ENCODE measurements at places on chromosomes 4 and X.
A peak's percentile ranks its signal among the peaks of the same experiment; 100 is the strongest.

- no peaks in the 10 kb centered on the region for H3K4me1 ChIP-seq
- no peak overlapping the region for H3K4me3 ChIP-seq
- no peaks in the 10 kb centered on the region for H3K27me3 ChIP-seq
- H3K36me3 ChIP-seq, result no peaks in the 10 kb centered on the region
- no peak overlapping the region for H3K27ac ChIP-seq
These were observed 65.0 kb upstream of the MAGEB2 start for GRCh38 chrX:30150196-30150895.

- H3K36me3 ChIP-seq, result no peaks in the 10 kb centered on the region
- H3K27ac ChIP-seq, result peak overlapping the region; percentile 92
- H3K27me3 ChIP-seq, result no peaks in the 10 kb centered on the region
- no peak for DNase-seq
- peak overlapping the region; percentile 81 for H3K4me3 ChIP-seq
These were observed 775 bp upstream of the YIPF6 start for GRCh38 chrX:68498044-68498507.

GRCh38 chr4:1472148-1472797, 66.0 kb upstream of the NKX1-1 start:
- H3K27ac ChIP-seq, result no peak overlapping the region
- no peak overlapping the region for H3K4me3 ChIP-seq
- no peaks in the 10 kb centered on the region for H3K4me1 ChIP-seq
- H3K36me3 ChIP-seq, result no peaks in the 10 kb centered on the region
- no peak for DNase-seq
- no peaks in the 10 kb centered on the region for H3K27me3 ChIP-seq

DNA sequence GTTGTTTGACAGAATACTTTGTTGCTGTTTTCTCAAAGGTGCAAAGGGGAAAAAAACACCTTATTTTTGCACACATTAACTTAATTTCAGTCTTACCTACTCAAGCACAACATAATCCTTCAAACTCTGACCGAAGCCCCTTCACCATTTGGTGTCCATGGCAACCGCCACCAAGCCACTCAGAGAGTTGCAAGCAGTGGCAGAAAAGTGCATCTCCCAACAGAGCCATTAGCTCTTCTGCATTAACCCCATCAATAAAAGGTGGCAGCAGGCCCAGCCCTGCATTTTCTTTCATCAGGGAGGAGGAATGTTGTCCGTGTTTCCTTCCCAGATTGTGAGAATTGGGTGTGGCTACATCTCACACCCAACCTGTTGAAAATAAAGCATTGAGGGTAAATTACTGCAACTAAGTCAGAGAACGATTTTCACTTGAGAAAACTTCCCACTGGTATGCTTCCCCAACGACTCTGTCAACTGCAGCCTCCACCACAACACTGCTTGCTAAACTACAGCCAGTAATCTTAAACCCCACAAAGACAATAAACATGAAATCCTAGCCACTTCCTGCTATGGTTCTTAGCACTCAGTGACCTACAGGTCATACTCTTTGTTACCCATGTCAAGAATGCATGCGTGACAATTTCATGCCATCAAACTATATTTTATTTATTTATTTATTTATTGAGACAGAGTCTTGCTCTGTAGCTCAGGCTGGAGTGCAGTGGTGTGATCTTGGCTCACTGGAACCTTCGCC, 154.0 kb downstream of the GRIA3 start:
- H3K36me3 ChIP-seq, result no peaks in the 10 kb centered on the region
- DNase-seq, result no peak
- no peak overlapping the region for H3K27ac ChIP-seq
- no peaks in the 10 kb centered on the region for H3K4me1 ChIP-seq

GRCh38 chrX:137915466-137915865, 349.5 kb downstream of the ZIC3 start:
- no peaks in the 10 kb centered on the region for H3K27me3 ChIP-seq
- H3K4me3 ChIP-seq, result no peak overlapping the region
- H3K36me3 ChIP-seq, result no peaks in the 10 kb centered on the region
- no peaks in the 10 kb centered on the region for H3K4me1 ChIP-seq
- DNase-seq, result no peak

DNA sequence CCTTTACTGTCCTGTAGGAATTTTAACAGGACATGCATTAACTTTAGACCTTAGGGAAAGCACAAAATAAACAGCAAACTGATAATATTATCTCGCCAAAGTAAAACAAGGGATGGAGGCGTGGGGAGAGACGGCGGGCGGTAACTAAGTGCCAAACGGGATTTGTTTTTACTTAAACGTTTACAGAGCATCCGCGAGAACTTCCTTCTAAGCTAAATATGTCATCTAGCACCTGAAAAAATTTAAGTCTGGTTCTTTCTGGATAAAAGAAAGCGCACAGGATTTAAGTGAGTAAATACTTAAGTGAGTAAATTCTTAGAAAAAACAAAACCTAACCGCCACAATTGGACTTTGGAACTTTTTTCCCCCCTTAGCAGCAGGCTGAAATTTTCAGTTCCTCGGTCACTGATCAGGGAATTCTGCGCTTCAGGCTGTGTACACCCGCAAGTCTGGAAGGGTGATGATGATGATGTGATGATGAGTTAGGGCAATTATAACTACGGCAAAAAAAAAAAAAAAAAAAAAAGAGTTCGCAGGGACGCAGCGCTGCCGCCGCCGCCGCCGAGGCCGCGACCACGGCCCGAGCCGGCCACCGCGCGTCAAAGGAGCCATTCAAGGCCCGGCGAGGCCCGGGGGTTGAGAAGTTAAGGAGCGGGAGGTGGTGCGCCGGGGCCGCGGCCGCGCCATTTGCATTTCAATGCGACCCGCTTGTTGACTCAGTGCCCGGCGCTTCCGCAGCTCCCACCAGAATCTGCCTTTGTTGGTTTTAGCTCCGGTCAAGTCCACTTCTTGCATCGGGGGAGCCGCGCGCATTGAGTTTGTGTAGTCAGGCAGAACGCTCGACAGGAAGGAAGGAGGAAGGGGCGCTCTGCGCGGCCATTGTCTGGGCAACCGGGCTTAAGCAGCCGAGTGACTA, 108.8 kb downstream of the SPRY1 start:
- no peak overlapping the region for H3K4me3 ChIP-seq
- no peaks in the 10 kb centered on the region for H3K36me3 ChIP-seq

- H3K27ac ChIP-seq, result no peak overlapping the region
- H3K4me1 ChIP-seq, result no peaks in the 10 kb centered on the region
- H3K36me3 ChIP-seq, result no peaks in the 10 kb centered on the region
- no peak overlapping the region for H3K4me3 ChIP-seq
- no peaks in the 10 kb centered on the region for H3K27me3 ChIP-seq
These were observed 54.3 kb downstream of the SLIT2 start for GRCh38 chr4:20305976-20306375.

- no peaks in the 10 kb centered on the region for H3K36me3 ChIP-seq
- H3K27me3 ChIP-seq, result no peaks in the 10 kb centered on the region
- H3K4me3 ChIP-seq, result no peak overlapping the region
- no peak overlapping the region for H3K27ac ChIP-seq
- DNase-seq, result no peak
These were observed 902 bp upstream of the FGD1 start for GRCh38 chrX:54496936-54497335.

DNA sequence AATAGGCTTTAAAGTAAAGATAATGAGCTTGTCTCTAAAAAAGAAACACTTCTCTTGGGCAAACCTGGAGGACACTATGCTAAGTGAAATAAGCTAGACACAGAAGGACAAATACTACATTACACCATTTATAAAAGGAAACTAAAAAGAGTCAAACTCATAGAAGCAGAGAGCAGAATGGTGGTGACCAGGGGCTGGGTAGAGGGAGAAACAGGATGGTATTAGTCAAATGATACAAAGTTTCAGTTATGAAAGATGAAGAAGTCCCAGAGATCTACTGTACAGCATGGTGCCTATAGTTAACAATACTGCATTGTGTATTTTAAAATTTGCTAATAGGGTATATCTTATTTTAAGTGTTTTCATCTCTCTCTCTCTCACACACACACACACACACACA, 28.5 kb downstream of the ACSL4 start:
- H3K4me3 ChIP-seq, result no peak overlapping the region
- H3K27me3 ChIP-seq, result no peaks in the 10 kb centered on the region
- DNase-seq, result no peak
- H3K36me3 ChIP-seq, result no peaks in the 10 kb centered on the region

DNA sequence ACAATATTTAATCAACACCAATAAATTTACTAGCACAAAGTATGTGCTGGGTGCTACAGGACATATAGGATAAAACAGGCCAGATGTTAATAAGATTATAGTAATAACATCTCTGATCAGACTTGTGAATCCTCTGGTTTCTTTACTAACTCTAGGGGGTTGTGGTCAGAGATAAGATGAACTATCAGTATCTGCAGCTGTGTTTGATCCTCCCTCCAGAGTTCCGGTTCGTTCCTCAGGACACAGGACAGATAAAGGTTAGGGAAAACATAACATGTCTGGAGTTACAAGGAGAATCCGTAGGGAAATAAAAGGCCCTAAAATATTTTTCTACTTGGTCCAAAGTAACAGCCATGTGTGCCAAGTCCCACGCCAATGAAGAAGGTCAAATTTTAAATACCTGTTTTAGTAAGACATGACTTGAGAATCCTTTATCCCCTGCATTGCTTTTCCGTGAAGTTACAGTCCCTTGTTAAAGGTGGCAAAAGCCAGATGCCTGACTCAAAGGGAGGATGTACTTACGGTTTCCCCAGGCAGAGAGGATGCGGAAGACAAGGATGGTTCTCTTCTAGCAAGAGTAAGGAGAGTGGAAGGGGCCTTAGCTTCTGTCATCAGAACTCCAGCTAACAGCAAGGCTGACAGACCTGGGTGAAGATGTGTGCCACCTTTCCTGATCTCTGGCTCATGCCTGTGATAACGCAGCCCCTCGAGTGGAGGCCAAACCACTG, 44.4 kb downstream of the KIAA0232 start:
- no peak for DNase-seq
- no peaks in the 10 kb centered on the region for H3K27me3 ChIP-seq
- H3K4me1 ChIP-seq, result peaks cover 5% of the 10 kb centered on the region
- H3K27ac ChIP-seq, result no peak overlapping the region

- no peak overlapping the region for H3K4me3 ChIP-seq
- no peaks in the 10 kb centered on the region for H3K36me3 ChIP-seq
- H3K4me1 ChIP-seq, result no peaks in the 10 kb centered on the region
- DNase-seq, result no peak
- no peaks in the 10 kb centered on the region for H3K27me3 ChIP-seq
- H3K27ac ChIP-seq, result no peak overlapping the region
These were observed 74.5 kb upstream of the EOLA2 start for GRCh38 chrX:150012647-150013381.

DNA sequence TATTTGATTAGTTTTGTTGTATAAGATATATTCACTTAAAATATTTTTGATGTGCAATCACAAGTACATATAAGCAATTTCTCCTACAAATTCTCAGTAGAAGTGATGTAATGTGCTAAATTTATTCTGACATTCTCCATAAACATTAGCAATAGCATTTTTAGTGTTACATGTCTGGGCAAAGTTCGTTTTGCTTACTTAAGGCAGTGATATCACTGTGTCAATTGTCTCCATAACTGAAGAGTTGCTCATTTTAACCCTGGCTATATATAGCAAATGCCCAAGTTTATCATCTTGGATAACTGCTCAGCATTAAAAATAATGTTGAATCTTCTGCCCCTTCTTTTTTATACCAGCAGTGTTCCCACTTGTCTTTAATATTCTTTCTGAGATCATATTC, 340.0 kb upstream of the NDST4 start:
- no peak for DNase-seq
- no peaks in the 10 kb centered on the region for H3K4me1 ChIP-seq
- H3K36me3 ChIP-seq, result no peaks in the 10 kb centered on the region
- no peak overlapping the region for H3K27ac ChIP-seq

DNA sequence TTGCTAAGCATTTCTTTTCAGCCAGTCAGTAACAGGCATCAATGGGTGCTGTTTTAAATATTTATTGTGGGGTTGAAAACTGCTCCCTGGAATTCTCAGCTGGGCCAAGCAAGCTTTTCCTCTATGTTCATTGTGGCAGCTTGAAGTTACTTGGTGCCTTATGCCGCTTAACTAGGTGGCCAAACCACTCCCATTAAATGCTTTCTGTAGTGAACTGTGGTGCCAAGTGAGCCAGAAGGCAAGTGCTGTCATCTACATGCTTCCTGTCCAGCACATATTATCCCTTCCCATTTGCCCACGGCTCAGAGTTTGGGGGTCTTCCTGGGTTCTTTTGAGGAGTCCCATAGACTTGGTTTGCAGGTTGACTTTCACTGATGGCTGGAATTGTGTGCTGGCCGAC, 64.8 kb downstream of the TAB3 start:
- no peaks in the 10 kb centered on the region for H3K27me3 ChIP-seq
- H3K27ac ChIP-seq, result no peak overlapping the region
- H3K4me3 ChIP-seq, result no peak overlapping the region
- no peak for DNase-seq
- H3K36me3 ChIP-seq, result no peaks in the 10 kb centered on the region
- H3K4me1 ChIP-seq, result peaks cover 13% of the 10 kb centered on the region
